ENCODE measurements at places on chromosomes 7 and 10. TPM values are rescaled to one million over a fixed set of nuclear protein-coding genes. Genes with fewer than 3 reads are reported as not detected.

Gene NUTM2A
- total RNA-seq: 0.39 TPM

Gene EBF3
- total RNA-seq: 8.4 TPM

Gene SFTPA1
- not detected for total RNA-seq

Gene XPNPEP1
- total RNA-seq: 74.1 TPM

Gene ZNF425
- 7.0 TPM for total RNA-seq

Gene HOXA4
- total RNA-seq: 1.7 TPM

Gene TRIM50
- not detected for total RNA-seq

Gene BZW2
- 39.3 TPM for total RNA-seq

Gene ITGB8
- total RNA-seq: 41.0 TPM

Gene CRYGN
- 0.78 TPM for total RNA-seq

Data from articular chondrocyte of knee joint (primary cell).